ENCODE measurements at places on chromosomes 2 and 18. TPM values are rescaled to one million over a fixed set of nuclear protein-coding genes. Genes with fewer than 3 reads are reported as not detected.

GRCh38 chr2:23761638-23762037 is 165.3 kb downstream of the ATAD2B start:
- no peaks in the 10 kb centered on the region for H3K27me3 ChIP-seq
- H3K4me3 ChIP-seq: no peak overlapping the region
- DNase-seq: no peak
- peaks cover 7% of the 10 kb centered on the region for H3K36me3 ChIP-seq

DNA sequence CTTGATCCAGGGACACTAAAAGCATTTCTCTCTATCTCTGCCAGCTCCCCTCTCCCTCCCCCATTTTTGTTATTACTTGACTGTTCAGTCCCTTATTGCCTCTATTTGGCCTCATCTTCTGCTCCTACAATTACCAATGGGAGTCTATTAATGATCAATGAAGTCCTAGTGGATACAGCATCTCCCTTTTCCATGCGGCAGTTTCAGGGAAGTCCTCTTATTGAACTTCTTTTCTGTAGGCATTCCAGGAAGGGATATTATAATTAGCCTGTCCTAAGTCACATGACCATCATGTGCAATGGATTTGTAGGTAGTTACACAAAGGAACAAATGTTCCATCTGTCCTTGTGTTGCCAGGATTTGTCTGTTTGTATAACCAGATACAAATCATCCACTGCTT is 495.1 kb upstream of the CNTNAP5 start:
- H3K27me3 ChIP-seq: no peaks in the 10 kb centered on the region
- no peak overlapping the region for H3K4me3 ChIP-seq
- no peaks in the 10 kb centered on the region for H3K36me3 ChIP-seq
- H3K4me1 ChIP-seq: no peaks in the 10 kb centered on the region
- H3K27ac ChIP-seq: no peak overlapping the region

GRCh38 chr2:148253685-148254084 is 232.8 kb downstream of the MBD5 start:
- peaks cover 14% of the 10 kb centered on the region for H3K36me3 ChIP-seq
- no peaks in the 10 kb centered on the region for H3K4me1 ChIP-seq
- peak; percentile 50 for DNase-seq
- no peaks in the 10 kb centered on the region for H3K27me3 ChIP-seq
- H3K4me3 ChIP-seq: no peak overlapping the region
- H3K27ac ChIP-seq: no peak overlapping the region

C2orf80 gene
- total RNA-seq: not detected

All from PC-3 (cell line).